ENCODE measurements at places on chromosomes 11 and 22. TPM values are rescaled to one million over a fixed set of nuclear protein-coding genes. Genes with fewer than 3 reads are reported as not detected.

GRCh38 chr11:95725196-95725595 is 64.4 kb downstream of the FAM76B start:
- DNase-seq: no peak

DNA sequence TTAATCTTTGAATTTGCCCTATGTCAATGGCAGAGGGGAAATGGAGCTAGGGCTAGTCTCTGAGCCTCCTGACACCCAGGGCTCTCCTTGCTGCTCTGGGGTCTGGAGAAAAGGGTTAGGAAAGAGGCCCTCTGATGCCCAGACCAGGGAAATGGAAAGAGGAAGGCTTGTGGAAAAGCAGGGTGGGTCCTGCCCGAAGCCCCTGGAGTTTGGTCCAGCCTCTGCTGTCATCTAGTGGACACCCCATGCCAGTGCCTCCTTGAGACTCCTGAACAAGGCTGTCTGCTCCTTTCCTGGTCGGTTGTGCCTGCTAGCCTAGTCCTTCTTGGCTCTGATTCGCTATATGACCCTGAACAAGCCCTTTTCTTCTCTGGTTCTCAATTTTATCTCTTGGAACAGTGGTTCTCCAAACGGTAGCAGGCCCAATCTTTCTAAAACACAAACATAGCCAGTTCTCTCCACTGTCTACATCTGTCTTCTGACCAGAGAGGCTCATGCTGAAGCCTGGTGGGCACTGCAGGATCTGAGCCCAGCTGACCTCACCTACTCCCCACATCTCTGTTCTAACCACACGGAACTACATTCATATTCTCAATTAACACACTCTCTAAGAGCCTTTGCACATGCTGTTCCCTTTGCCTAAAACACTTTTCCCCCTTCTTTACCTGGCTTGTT is 8.8 kb upstream of the PLA2G3 start:
- DNase-seq: peak; percentile 77

GRCh38 chr22:38467438-38467903 is 425 bp upstream of the KDELR3 start:
- peak; percentile 69 for DNase-seq

DNA sequence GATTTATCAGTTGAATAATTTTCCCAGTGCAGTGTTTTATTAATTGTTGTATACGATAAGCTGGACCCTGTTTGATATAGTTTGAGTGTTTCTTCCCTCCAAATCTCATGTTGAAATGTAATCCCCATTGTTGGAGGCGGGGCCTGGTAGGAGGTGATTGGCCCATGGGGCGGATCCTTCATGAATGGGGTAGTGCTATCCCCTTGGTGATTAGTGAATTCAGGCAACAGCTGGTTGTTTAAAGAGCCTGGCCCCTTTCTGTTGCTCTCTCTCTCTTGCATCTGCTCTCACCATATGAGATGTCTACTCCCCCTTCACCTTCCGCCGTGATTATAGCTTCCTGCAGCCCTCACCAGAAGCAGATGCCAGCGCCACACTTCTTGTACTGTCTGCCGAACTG is 1.5 kb downstream of the OR5A1 start:
- no peak for DNase-seq

DNA sequence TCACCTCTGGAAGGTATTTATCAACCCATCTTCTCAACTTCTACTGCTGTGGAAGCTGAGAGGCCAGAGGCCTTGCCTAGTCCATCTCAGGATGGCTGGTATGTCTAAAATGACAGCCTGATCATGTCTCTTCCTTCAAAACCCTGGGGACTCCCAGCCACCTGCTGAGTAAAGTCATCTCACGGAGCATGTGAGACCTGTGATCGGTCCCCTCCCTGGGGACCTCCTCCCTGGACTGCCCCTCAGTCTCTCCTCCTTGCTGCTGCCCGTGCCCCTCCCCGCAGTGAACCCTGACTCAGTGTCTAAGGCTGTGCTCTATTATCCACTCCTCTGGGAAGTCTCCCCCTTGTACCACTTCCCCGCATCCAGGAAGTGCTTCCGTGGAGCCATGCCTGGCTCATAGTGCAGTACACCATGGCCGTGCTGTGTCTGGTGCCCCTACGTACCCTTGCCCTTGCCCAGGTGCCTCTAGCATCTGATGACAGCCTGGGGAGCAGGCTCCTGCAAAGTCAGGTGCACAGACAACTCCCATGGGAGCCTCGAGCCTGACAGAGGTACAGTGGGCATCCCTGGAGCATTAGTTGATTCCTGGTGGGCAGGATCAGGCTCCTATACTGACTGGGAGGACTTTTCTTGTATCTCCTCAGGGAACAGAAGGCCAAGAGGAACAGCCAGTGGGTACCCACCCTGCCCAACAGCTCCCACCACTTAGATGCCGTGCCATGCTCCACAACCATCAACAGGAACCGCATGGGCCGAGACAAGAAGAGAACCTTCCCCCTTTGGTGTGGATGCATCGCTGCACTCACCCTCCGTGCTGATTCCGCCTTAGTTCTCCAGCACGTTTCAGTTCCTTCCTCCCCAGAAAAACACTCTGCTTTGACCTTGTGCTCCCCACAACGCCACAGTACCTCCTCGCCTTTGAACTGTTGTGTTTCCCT is 13.8 kb downstream of the SMARCB1 start:
- DNase-seq: no peak

- DNase-seq: no peak
These were observed 12.3 kb upstream of the CD5 start for GRCh38 chr11:61089806-61090491.

- DNase-seq: no peak
These were observed 33.5 kb downstream of the SPECC1L start for GRCh38 chr22:24304062-24304675.

- DNase-seq: peak; percentile 46
These were observed 1508.2 kb downstream of the BRD1 start for GRCh38 chr22:48319321-48320047.

DNA sequence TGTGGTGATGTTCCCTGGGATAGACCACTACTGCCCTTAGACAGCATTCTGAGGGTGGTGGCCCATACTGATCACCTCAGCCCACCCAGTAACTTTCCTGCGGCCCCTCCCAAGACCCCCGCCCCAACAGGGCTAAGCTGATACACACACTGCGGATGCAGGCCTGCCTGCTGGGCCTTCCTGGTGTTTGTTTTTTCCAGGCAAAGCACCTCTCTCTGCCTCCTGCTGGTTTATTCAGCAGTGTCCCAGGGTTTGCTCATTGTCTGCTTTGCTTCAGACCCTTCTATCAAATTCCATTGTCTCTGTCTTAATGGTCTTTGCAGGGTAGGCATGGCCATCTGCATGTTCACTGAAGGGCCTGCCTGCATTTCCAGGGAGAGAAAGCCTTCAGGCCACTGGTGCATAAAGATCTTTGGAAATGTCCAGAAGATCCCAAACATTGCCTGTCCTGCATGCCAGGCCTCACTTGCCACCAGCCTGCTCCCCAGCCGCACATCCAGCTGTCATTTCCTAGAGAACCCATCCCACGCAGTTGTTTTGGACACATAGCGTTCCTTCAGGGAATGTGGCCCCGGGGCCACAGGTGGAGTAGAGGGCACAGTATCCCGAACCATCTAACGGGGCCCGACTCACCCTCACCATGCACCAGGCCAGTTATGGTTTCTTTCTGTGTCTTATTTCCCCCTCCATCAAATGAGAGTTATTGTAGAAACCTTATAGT is 50.2 kb downstream of the BCR start:
- no peak for DNase-seq

- DNase-seq: no peak
These were observed 32.1 kb downstream of the EHF start for GRCh38 chr11:34653031-34653430.

DNA sequence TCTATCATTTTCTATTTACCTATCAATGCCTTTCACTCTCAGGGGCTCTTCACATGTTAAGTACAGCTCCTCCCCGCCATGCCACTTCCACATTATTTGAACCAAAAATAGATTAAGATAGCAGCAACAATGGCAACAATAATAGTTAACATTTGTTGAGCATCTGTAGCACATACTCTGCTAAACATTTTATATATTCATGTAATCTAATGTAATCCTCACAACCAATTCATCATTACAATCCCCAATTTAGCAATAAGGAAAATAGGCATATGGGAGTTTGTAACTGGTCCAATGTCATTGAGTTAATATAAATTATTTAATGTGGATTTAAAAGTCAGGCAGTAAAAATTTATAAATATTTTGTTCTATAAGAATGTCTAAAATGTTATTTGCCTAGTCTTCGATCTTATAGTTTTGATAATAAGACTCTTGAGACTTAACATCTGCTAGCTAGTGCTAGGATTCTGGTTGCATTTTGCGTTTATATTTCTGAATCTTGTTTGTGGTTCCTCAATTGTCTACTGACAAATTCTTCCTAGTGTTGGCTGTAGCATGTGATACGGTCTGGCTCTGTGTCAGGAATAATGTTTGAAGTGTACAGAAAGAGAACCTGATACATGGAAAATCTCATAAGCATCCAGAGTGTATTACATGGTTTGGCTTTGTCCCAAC is 621.5 kb upstream of the LUZP2 start:
- no peak for DNase-seq

DNA sequence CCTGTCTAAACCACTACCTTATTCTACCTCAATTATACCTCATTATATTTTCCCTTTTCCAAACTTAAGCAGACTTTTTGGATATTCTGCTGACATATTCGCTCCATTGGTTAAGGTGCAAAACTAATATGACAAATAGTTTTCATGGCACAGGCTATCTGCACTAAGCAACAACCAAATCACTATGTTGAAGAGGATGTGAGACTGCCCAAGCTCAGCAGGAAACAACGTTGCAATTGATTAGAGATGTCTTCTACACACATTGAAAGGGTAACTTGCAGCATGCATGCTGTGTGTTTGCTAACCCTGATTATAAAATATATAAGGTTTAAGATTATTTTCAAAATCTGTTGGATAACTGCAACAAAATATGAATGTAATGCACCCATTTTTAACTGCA is 61.6 kb downstream of the STK33 start:
- no peak for DNase-seq

DNA sequence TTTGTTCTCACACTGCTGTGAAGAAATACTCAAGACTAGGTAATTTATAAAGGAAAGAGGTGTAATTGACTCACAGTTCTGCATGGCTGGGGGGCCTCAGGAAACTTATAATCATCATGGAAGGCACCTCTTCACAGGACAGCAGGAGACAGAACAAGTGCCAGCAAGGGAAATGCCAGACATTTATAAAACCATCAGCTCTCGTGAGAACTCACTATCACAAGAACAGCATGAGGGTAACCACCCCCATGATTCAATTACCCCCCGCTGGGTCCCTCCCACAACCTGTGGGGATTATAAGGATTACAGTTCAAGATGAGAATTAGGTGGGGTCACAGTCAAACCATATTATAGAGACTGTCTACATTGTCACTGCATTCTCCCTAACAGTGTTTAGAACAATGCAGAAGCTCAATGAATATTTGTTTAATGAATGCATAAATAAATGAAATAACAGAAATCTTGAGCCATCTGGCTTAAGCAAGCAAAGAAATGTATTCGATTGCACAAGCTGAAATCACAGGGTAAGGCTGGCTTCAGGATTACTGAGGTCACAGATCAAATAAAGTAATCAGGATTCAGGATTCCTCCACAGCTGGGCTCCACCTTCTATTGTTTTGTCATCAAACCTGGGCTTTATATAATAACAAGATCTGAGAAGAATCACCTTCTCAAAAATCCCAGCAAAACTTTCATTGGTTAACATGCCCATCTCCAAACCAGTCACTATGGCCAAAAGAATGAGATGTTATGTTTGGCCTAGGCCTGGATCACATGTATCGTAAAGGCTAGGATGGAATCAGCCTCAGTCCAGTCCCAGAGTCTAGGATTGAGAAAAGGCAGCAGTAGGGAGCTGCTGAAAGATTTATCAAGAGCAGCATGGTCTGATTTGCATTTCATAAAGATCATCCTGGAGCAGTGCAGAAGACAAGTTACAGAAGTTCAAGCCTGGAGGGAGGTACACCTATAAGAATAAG is 137.8 kb upstream of the UBASH3B start:
- DNase-seq: no peak

DNA sequence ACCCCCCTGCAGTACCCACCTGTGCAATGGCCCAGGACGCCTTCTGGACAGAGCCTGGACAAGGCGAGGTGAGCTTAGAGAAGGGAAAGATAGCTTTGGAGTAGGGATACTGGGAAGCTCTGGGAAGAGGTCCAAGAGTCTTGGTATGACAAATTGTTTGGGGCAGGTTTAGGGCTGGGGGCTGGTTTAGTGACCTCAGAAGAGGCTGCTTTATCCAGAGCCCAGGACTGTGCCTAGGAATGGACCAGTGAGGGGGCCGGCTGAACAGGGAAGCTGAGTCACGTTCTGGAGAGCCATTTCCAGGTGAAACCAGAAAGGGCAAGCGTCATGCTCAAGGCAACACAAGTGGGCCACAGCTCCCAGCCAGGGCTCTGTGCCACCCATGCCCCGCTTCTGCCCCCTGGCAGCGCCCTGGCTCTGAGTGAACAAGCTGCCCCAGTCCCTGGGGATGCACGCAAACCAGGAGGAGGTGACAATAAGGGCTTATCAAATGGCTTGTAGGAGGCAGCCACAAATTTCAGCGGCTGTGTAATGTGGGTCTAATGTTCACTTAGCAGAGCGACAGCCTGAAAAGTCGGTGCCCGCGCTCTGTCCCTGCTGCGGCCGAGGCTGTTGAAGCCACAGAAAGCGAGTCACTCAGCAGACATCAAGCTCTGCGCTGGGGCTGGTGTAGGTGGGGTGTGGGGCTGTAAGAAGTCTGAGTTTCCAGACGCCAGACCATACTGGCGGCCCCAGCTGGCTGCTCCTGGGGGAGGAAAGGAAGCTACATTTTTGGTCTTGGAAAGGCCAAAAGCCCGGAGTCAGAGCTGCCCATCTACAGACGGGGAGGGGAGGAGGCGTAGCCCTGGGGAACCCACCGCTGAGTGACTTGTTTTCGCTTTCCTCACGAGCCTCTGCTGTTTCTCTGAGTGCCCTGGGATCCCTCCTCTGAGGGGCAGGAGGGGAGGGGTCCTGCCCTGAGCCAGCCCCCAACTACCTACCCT is 18.3 kb upstream of the SYT7 start:
- no peak for DNase-seq

DNA sequence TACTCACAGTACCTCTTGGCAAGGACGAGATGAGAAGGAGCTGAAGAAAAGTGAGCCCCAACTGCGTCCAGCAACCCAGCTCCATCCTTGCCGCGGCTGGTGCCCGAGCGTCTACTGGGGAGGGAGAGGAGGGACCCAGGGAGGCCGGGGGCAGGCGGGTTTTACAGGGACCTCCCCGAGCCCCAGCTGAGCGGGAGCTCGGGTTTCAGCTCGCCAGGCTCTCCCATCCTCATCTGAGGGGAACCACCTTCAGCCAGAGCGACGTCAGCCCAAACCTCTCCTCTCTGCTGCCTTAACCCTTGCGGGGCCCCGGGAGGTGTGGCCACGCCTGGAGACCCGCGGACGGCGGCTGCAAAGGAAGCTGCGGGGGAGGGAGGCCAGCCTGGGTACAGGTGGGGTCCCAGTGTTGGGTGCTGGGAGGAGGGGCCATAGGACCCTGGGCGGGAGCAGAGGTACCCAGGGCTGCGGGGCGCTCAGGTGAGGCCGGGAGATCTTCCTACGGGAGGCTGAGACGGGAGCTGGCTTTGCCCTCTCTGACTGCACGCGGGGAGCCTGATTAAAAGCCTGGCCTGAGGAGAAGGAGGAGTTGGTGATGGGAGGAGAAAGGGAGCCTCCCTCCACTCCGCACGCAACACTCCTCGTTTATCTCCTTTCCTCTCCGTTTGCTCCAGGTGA is at the start of gene PAMR1:
Gene PAMR1 (minus strand): TSS at position 116 of the 675 bp plus-strand sequence. CDS start 31 bp downstream, at position 85.
- peak; percentile 66 for DNase-seq

NFAM1 gene
- 12.6 TPM for total RNA-seq

APOA4 gene
- not detected for total RNA-seq

SAA4 gene
- not detected for total RNA-seq

SPCS2 gene
- 178 TPM for total RNA-seq

SCGB1A1 gene
- total RNA-seq: 5.4 TPM

CARD10 gene
- 17.0 TPM for total RNA-seq
